ENCODE measurements at places on chromosomes 6 and 20.

DNA sequence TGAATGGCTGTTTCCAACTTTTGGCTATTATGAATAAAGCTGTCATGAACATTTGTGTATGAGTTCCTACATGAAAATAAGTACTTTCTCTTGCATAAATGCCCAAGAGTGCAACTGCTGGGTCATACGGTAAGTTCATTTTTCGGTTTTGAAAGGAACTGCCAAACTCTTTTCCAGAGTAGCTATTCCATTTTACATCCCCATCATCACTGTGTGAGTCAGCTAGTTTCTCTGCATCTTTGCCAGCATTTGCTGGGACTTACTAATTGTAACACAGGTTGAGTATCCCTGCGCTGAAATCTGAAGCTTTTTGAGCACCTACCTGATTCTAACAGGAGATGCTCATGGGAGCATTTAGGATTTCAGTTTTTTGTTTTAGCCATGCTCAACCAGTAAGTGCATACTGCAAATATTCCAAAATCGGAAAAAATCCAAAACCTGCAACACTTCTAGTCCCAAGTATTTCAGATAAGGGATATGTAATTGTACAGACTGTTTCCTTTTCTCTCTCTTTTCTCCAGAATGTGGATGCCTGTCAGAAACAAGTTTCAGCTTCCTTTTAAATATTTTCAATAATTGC is 118.4 kb downstream of the DTNBP1 start:
- DNase-seq = no peak

GRCh38 chr20:48615871-48616270 is 211.9 kb downstream of the PREX1 start:
- DNase-seq = no peak

DNA sequence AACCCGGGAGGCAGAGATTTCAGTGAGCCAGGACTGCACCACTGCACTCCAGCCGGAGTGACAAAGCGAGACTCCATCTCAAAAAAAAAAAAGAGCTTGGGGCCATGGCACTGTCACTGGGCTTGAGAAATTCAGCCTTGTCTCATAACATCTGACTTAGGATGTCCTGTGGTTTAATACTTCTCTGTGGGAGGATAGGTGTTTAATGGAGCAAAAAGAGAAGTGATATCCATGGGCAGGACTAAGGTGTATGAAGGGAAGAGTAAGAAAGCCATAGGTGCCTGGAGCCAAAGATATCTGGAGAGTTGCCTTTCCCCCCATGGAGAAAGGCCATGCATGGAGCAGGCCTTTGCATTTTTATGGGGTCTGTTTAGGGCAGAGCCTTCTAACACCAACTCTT is 11.2 kb downstream of the BMP6 start:
- DNase-seq = no peak

DNA sequence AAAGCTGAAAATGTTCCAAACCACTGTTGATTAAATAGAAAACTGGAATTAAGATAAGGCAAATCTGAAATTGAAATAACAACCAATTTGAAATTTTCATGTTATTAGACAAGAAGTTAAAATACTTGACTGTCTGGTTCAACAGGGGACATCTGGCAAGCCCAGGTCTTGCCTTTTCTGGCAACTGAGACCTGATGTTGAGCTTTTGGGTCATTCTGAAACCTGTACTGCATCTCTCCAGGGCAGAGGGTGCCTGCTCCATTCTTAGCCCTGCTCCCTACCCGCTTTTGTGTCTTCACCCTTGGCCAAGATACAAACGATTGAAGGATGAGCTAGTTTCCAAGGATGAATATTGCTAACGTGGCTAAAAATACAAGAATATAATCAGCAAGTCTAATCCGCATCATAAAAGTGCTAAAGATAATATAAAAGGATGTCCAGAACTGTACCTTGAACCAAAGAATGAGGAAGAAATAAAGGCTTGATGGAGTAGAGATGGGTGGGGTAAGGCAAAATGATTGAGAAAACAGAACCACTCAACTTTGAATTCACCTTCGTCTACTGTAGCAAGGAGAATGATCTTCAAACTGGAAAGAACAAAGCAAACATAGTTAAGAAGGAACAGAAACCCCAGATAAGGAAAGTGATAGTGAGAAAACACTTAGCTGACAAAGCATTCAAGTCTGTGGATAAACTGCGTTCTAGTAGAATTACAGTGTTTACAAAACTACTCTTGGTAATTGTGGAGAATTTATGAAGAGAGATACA is 109.8 kb upstream of the MAN1A1 start:
- no peak for DNase-seq

GRCh38 chr6:11586117-11586516 is 48.6 kb downstream of the TMEM170B start:
- DNase-seq = no peak

DNA sequence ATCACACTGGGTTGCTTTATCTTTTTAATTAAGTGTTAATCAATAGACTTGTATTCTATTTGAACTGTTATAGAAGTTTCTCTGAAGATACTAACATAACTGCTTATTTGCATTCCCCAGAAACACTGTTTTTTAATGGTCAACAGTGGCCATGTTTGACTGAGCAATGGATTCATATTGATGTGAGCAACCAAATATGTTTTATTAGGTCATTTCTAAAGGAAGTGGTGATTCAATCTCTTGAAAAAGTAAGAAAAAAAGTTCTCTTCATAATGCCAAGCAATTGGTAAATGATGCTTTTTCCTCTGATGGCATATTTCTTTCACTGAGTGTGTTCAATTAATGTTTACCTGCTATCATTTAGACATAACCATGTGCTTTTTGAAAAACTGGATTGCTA is 593.0 kb upstream of the CITED2 start:
- DNase-seq = no peak

DNA sequence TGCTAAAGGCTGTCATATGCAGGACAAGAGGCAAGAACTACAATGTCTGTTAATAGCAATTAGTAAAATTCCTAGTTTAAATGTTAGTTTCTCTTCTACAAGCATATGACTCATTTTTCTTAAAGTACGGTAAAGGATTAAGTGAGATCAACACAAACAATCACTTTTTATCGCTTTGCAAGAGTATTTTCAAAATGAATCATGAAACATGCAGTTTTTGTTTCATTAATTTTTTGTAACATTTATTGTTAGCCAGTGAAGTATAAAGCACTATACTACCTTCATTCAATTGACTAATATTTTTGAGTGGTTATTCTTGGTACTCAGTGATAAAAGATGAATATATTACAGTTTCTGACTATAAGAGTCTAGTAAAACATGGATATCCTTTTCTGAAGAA is 138.6 kb downstream of the AHI1 start:
- no peak for DNase-seq

GRCh38 chr6:15270402-15270801 is 24.5 kb downstream of the JARID2 start:
- DNase-seq = no peak

DNA sequence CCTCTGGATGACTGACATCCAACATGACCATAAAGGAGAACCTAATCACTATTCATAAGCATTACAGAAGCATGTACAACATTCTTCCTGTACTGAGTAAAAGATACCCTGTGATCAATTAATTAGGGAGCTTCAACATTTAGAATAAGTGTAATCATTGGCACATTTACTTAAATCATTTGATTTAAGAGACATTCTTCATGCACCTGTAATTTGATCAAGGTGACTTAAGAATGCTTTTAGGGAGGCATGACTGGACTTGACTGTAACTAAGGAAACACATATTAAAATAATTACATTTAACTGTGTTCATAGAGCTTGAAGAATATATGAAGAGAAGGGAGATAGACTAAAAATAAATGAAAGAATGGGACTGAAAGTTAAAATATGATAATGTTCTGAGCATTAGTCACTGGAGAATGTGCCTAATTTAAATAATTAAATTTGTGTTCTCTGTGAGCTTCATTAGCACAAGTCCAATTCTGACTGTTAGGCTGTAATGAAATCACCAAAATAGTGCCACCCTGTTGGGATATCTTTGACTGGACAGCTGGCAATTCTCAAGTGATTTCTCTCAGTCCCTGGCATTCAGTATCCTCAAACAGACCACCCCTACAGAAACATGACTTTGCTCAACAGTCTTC is 295.5 kb upstream of the ADGRB3 start:
- no peak for DNase-seq

GRCh38 chr6:108789475-108789874 is 58.7 kb upstream of the ARMC2 start:
- DNase-seq = no peak

DNA sequence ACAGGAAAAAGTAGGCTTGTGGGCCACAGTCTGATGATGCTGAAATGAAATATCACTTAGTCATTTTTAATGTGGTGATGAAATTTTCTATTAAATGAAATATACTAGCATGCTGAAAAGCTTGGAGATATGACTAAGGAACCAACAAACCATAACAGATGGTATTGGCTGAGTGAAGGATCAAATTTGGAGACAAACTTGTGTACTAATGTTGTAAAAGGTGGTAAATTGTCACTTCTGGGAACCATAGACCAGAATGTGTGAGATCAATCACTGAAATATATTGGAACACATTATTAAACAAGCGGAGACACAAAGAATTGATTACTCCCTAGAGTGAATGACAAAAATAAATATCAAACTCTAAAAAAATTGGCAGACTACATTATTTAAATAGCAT is 232.4 kb downstream of the DOK5 start:
- DNase-seq = no peak

GRCh38 chr20:49276161-49276960 is 1.5 kb downstream of the ZNFX1 start:
- peak; percentile 40 for DNase-seq

DNA sequence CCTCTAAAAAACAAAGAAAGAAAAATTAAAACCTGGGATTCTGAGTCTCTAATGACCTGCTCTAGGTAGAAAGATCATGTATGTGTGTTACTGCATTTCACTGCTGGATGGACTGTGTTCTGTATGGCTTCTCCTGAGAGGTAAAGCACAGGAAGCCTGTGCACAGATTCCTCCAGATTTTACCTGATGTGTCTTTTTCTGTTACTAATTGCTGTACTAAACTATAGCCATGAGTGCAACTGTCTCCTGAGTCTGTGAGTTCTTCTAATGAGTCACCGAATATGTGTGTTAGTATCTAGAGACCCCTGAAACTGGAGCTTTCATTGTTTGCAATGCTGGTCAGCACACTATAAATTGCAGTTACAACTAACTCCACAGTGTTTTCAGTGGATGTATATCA is 270.8 kb downstream of the CDKAL1 start:
- no peak for DNase-seq

DNA sequence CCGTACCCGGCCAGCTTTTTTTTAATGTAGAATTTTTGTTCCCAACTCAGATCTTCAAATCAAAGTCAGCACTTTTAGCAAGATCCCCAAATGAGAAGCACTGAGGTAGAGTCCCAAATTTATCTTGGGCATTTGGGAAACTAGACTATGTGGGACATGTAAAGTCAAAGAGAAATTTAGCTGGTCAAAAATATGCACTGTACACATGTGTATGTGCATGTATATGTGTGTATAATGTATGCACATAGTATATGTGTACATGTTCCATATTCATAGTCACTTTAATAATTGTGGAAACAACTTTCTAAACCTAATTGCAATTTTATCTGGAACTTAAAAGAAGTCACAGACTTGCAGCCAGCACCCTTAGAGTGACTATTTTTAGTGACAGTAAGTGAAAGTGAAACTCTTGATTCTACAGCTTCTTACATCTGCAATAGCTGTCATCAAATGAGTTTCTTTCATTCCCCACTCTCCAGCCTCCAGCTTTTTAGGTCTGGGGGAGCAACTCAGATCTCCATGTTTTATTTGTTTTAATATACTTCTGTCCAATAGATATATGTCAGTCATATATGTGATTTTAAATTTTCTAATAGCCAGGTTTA is 53.6 kb downstream of the CDC40 start:
- DNase-seq = no peak

DNA sequence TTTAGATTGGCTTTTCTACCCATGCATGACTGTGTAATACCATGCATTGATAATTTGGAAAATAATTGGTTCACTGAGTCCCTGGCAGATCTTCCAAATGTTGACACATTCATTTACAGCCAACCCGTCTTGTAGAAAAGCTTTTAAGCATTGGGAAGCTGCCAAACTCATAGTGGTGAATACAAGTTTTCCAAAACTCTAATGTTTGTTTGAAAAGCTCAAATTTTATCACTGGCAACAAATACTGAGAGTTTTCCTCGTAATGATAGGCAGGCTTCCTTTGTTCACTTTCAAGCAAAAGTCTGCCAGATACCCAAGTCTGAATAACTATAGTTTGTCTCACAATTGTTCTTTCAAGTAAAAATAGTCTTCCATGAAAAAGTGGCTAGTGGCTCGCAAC is 143.0 kb downstream of the FIG4 start:
- DNase-seq = no peak

DNA sequence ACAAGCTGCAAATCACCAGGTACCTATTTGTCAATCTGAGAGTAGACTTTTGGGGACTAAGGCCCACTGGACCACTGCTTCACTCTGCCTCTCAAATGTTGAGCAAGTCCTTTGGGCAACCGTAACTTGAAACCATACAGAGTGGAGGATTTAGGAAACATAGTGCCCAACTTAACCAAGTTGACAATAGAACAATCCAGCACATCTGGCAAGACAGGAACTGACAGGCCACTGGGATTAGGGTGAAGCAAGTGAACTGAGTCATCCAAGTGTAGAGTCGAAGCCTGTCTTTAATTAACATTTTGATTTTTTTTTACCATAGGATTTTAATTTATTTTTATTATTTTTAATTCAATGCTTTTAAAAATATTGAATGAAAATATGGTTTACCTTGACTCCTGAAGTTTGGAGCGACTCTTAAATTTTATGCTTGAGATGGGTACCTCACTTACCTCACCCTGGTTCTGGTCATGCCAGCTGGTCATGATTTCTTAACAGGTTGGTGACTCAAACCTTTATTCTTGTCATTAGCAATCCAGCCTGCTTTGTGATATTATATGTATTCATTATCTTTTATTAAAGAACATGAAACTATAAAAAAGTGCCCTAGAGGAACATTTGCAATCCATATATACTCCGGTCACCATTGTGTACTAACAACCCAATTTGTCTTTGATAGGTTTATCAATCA is 312.1 kb upstream of the DEFB112 start:
- DNase-seq = no peak

GRCh38 chr6:43386492-43386891 is 17.0 kb upstream of the ZNF318 start:
- no peak for DNase-seq

DNA sequence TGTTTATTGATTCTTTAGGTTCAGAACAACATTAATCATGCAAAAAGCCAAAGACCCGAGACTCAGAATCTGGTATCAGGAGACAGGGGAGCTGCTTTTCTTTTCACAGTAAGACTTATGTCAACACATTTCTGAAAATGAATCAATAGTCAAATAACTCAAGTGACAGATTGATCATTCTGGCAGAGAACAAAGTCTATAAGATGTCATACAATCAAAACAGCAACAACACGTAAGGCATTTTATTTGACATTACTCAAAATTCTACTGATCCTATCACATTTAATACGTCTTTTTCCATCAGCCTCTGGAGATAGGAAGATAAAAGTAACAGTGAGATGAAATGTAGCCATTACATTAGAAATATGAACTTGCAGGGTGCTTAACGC is 93.4 kb upstream of the EEF1E1 start:
- no peak for DNase-seq

Measured in T-helper 22 cell (primary cell).